ENCODE measurements at places on chromosomes 6 and 20. TPM values are rescaled to one million over a fixed set of nuclear protein-coding genes. Genes with fewer than 3 reads are reported as not detected.

The ABT1 gene
- 16.8 TPM for total RNA-seq

DNA sequence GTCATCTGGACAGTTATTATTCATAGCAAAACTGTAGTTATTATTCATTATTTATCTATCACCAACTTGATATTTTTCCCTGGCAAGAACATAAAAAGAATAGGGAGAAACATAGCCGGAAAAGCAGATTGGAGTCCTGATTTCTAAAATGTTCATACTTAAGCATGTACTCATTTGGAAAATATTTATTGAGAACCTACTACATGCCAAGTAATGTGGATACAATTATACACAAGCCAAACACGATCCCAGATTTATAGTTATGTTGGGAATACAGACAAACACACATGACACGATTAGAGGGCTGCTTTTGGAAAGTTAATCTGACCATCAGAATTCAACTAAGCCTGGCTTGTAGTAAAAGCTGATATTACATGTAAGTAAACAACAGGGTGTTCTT lies 30.7 kb downstream of the ARHGAP18 start:
- peaks cover 24% of the 10 kb centered on the region for H3K4me1 ChIP-seq
- H3K4me3 ChIP-seq, result no peak overlapping the region
- H3K36me3 ChIP-seq, result no peaks in the 10 kb centered on the region

GRCh38 chr6:88708197-88708744 lies 255.1 kb downstream of the RNGTT start:
- H3K27ac ChIP-seq, result no peak overlapping the region
- no peak overlapping the region for H3K4me3 ChIP-seq
- no peaks in the 10 kb centered on the region for H3K36me3 ChIP-seq
- H3K27me3 ChIP-seq, result no peaks in the 10 kb centered on the region
- DNase-seq, result no peak

GRCh38 chr20:17648791-17649730 lies 33.0 kb downstream of the RRBP1 start:
- no peaks in the 10 kb centered on the region for H3K27me3 ChIP-seq
- no peaks in the 10 kb centered on the region for H3K36me3 ChIP-seq
- H3K27ac ChIP-seq, result no peak overlapping the region
- peak; percentile 12 for DNase-seq
- H3K4me3 ChIP-seq, result no peak overlapping the region
- H3K4me1 ChIP-seq, result no peaks in the 10 kb centered on the region

GRCh38 chr6:147108259-147108910 lies 95.8 kb upstream of the STXBP5 start:
- no peak overlapping the region for H3K27ac ChIP-seq
- H3K4me1 ChIP-seq, result no peaks in the 10 kb centered on the region
- no peaks in the 10 kb centered on the region for H3K36me3 ChIP-seq
- no peak overlapping the region for H3K4me3 ChIP-seq
- DNase-seq, result no peak
